Stimulated activated CD4-positive, alpha-beta T cell treated with anti-CD3 and anti-CD28 coated beads, Interleukin-1b, Interleukin-23, amount 100 ng/mL, for 48 hours (primary cell): ENCODE measurements at places on chromosomes 16 and 17.

- no peak for DNase-seq
Measured at GRCh38 chr17:78992542-78993212, 13.0 kb upstream of the LGALS3BP start.

DNA sequence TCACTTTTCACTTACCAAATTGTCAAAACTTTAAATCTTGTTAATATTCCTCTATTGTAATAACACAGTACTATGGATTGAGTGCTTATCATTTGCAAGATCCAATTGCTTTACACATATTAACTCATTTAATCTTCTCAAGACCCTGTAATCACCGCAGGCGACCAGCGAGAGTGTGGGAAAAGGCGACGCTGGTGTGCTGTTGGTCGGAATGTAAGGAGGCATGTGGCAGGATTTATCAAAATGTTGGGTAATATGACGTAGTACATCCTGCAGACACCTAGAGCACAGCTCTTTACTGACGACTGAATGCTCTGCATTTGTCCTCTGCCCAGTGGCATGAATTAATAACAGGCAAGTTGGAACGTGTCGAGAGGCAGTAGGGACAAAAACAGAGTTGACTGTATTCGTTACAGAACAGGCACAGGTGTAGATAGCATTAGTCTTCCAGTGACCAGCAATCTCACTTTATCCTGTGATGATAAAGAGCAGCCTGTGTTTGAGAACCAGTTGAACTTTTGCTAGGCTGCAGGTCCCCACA lies 80.3 kb downstream of the TNRC6C start:
- DNase-seq = no peak

- no peak for DNase-seq
Measured at GRCh38 chr17:55219459-55219858, 45.3 kb upstream of the HLF start.

- DNase-seq = no peak
Measured at GRCh38 chr16:68629351-68629910, 15.7 kb upstream of the CDH3 start.

DNA sequence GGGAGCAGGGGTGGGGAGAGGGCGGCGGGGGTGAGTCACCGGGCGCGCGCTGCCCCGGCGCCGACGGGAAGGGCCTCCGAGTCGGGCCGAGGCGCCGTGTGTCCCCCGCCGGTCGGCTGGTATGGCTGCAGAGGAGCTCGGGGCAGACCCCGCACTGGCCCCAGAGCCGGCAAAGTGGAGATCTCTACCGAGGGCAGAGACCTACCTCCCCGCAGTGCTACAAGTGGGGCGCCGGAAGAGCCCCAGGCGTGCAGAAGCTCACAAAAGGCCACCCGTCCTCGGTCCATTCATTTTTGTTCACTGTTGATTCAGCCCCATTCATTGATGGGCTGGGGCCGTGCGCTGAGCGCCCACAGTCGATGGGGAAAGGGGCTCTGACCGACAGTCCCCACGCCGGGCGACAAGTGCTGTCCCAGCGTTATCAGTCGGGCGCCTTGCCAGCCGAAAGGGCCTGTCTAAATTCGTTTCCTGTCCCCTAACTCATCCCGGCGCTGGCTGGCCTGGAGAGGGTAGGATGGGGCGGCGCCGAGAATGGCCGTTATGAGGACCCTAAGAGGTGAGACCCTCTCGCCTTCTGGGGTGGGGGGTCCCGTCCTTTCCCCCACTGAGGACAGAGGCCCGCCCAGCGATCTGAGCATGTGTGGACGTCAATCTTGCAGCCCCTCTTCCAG lies 709 bp upstream of the ENO3 start:
- DNase-seq = peak; percentile 42

GRCh38 chr16:5639531-5639930 lies 541.9 kb upstream of the EEF2KMT start:
- no peak for DNase-seq

GRCh38 chr16:87525352-87525751 lies 32.5 kb upstream of the ZCCHC14 start:
- DNase-seq = no peak

DNA sequence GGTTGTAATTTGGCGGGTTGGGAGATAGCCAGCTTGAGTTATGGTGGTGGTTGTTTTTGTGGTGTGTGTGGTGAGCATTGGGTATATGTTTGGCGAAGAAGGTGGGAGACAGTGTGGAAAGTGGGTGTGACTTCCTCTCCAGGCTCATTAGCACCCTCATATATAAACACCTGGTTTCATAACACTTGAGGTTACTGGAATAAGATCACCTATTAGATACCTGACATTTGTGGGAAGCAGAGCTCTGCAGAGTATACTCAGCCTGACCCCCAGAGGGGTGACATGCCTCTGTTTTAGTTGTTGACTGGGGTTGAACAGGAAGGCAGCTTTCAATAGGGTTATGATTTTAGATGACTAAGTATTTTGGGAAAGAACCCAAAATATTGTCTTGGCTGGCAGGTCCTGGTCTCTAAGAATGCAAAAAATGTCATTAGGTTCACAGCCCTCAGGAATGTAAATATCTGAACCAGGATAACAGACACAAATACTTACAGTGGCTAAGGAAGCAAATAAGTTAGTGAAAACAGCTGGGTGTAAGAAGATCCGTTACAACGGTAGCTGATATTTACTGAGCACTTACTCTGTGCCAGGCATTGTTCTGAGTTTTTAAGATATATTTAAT lies 18.3 kb upstream of the EFCAB13 start:
- DNase-seq = no peak

DNA sequence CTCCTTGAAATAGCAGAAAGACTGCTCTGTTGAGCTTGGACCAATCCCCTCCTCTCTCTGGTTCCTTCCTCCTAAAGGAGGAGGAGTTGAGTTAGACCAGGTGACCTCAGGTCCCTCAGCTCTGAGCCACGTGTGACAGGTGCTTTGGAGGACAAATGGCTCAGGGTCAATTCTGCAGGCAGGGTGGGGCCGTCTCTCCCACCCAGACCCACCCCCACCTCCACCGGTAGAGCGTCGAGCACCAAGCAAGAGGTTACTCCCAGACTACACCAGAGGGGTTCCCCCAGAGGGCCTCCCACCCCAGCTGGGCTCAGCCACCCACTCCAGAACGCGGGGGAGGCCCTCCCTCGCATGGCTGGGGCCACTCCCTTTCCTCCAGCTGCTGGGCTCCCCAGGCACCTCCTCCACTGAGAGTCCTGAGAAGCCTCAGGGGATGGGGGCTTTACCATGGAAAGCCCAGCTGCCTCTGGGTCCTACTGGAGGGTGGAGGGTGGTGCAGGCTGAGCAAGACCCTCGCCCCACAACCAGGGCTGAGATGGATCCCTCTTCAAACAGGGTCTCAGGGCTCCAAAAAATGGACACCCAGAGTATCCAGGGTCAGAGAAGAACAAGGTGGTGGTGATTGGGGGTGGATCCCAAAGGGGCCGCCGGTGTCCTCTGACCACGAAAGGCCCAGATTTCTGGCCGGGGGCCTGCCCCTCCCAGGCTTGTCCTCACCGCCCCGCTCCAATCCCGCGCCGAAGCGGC lies 7.6 kb downstream of the MYO1C start:
- no peak for DNase-seq

DNA sequence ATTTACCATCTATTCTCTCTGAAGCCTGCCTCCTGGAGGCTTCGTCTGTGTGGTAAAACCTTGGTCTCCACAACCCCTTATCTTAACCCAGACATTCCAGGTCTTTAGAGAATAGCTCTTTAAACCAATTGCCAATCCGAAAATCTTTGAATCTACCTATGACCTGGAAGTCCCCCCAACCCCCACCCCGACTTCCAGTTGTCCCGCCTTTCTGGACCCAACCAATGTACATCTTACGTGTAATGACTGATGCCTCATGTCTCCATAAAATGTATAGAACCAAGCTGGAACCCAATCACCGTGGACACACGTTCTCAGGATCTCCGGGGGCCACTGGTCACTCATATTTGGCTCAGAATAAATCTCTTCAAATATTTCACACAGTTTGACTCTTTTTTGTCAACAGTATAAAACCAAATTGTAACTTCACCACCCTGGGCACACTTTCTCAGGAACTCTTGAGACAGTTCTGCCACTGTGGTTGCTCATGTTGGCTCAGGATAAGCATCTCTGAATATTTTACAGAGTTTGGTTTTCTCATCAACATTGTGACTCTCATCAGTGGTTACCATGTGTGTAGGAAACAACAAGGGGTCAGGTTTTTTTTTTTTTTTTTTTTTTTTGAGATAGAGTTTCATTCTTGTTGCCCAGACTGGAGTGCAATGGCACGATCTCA lies 18.1 kb upstream of the DNAH17 start:
- DNase-seq = no peak

GRCh38 chr16:84897911-84898377 lies 78.2 kb downstream of the CRISPLD2 start:
- no peak for DNase-seq

DNA sequence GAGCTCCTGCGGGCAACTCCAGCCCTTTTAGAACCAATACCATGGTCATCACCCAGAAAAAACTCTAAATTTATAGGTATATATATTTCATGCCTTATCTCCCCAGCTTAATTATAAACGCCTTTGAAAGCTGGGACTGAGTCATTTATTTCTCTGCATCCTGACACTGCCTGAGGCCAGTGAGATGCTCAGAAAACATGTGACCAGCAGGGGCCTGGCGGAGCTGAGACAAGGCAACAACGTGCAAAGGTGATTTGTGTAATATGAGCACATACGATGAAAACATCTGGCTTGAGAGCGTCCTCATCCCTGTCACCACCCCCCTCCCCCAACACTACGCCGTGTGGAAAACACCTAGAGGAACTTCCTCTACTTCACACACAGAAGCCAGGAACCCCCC lies 22.7 kb downstream of the NXN start:
- DNase-seq = no peak

DNA sequence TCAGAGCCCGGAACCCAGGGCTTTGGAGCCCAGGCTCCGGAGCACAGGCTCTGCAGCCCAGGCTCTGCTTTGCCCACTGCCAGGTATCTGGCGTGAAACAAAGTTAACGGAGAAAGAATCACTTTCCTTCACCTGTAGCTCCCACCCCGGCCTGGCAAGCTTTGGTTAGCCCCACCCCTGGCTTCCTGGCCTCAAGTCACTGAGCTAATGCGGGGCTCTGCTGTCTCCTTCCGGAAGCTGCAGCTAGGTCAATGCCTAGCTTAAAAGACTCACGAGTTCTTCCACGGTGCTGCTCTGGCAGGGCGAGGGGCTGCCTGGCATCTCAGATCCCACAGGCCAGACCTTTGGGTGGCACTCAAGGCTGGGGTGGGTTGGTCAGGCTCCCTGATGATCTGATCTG lies 21.1 kb upstream of the SPPL2C start:
- no peak for DNase-seq

DNA sequence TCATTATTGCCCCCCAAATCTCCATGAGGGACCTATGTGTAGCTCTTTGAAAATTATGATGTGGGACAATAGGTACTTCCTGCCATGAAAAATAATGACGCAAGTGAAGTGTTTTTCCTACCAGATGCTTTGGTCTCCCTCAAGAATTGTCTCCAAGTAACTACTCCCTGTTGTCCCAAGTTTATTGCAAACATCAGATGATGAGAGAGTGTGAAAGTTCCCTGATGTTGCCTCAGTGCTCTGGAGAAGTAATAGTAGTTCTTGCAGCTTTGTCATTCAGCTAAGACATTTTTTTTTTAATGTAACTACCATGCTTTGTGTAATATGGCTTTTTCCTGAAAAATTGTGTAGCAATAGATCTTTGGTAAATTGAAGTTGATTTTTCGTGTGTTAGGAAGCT lies 20.1 kb downstream of the LPCAT2 start:
- DNase-seq = no peak

GRCh38 chr17:9285602-9286427 lies 264.5 kb downstream of the NTN1 start:
- no peak for DNase-seq

DNA sequence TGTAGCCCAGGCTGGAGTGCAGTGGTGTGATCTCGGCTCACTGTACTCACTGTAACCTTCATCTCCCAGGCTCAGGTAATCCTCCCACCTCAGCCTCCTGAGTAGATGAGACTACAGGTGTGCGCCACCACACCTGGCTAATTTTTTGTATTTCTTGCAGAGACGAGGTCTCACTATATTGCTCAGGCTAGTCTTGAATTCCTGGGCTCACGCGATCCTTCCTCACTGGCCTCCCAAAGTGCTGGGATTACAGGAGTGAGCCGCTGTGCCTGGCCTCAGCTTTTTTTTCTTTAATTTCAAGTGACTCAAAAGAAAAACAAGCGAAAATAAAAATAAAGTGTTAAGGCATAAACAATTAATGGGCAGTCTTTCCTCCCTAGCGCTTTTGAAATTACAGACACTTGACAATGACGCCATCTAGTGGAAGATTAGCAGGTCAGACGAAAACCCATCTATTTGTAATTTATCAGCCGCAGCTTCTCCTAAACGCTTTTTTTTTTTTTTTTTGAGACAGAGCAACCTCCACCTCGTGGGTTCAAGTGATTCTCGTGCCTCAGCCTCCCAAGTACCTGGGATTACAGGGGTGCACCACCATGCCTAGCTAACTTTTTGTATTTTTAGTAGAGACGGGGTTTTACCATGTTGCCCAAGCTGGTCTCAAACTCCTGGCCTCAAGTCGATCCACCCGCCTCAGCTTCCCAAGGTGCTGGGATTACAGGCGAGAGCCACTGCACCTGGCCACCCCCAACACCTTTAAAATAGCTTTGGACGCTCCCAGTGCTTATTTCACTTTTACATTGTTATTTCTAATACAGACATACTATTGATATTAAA lies 28.1 kb upstream of the PECAM1 start:
- DNase-seq = no peak

GRCh38 chr17:32558997-32559650 lies 72.3 kb downstream of the CDK5R1 start:
- DNase-seq = no peak

DNA sequence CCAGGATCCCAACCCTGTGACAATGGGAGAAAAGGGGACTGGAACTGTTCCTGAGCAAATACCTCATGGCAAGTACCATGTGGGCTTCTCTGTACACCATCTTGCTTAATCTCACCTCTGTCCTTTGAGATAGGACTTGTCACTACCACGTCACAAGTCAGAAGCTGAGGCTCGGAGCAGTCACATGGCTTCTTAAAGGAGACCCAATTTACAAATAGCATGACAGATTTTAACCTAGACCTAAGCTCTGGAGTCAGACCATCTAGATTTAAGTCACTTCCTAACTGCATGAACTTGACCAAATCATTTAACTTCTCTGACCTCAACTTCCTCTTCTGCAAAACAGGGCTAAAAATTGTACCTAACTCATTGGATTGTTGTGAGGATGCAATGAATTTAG lies 36.0 kb upstream of the CCL1 start:
- no peak for DNase-seq

DNA sequence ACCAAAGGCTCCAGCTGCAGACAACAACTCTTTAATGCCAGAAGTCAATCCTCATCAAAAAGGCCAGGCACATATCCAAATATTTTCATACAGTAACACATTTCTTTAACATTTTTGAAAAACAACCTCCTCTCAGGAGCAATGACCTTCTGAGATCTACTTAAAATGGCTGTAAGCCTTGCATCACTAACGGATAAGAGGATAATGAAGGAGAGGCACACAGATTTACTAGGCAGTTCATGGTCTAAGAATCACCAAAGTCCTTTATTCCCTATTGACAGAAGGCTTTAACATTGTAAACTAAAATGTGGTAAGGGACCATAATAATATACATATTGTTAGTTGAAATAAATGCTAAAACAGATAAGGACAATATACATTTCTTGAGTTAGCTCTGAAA lies 114.7 kb downstream of the USP32 start:
- DNase-seq = no peak

GRCh38 chr17:27654654-27655524 lies 23.9 kb downstream of the LGALS9 start:
- DNase-seq = peak; percentile 84

- DNase-seq = no peak
Measured at GRCh38 chr16:74850027-74850426, 75.4 kb upstream of the FA2H start.

- no peak for DNase-seq
Measured at GRCh38 chr16:84349862-84350684, 18.3 kb upstream of the ATP2C2 start.

GRCh38 chr17:69282002-69282401 lies 44.9 kb downstream of the ABCA5 start:
- DNase-seq = no peak
